ENCODE measurements at places on chromosomes 12 and 14.

GRCh38 chr12:46460682-46461210, 88.2 kb upstream of the SLC38A2 start:
- no peak for DNase-seq

GRCh38 chr12:12010277-12011039, 60.3 kb upstream of the BCL2L14 start:
- peak; percentile 44 for DNase-seq

DNA sequence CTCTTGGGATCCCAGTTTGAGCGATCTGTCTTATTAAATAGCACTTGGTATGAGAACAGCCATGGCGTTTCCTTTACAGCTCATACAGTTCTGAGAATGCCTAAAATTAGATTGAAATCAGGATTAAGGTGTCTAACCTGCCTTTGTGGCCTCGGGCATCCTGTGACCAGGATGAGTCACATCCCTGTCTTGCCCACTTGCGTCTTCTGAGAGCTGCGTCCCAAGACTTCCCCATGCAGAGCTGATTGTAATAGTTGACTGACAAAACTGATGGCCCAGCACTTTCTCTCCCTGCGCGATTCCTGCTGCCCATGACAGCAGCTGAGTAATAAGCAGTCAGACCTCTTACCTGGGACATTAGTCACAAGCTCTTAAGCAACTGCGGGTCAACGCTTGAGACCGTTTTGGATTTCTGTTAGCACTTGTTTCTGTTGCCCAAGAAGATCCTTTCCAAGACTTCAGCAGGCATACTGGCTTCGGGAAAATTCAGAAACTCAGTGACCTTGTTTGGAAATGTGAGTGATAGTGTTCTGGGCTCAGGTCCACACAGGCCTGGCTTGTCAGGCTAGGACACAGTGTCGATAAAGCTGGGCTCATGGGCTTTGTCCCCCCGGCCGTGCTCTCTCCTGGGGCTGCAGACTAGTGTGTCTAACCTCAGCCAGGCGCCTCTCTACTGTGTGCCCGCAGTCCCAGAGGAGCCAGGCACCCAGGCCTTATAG, 169.9 kb upstream of the HIF1A start:
- peak; percentile 31 for DNase-seq

DNA sequence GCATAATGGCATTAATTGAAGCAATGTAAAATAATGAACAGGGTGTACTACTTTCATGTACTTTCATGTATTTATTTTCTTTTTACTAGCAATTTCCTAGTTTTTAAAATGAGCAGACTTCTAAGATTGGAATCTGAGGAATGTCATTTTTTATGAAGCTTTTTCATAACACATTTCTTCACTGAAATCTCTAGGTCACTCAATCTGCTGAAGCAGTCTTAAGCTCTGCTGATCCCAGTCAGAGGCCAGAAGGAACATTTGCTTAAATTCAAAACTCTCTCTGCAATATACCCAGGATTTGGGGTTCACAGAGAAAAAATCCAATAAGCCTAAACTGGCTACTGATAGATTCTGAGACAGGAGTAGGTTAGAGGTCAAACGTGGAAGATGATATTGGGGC, 73.6 kb upstream of the CNTN1 start:
- no peak for DNase-seq

DNA sequence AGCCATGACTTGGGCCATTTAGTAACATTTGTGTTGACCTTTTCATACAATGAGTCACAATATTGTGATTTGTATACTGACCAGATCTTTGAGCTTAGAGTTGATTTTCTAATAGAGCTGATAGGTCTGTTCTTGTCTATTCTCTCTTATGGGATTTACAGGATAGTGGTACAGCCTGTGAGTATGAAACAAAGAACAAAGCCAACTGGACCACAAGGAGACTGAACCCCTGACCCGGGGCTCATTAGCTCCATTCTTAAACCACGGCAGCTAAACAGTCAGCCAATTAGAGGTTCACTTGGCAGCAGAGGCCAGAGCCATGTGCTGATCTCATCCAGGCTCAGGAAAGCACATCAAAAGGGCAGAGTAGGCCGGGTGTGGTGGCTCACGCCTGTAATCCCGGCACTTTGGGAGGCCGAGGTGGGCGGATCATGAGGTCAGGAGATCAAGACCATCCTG, 59.1 kb upstream of the GNPNAT1 start:
- DNase-seq = no peak

DNA sequence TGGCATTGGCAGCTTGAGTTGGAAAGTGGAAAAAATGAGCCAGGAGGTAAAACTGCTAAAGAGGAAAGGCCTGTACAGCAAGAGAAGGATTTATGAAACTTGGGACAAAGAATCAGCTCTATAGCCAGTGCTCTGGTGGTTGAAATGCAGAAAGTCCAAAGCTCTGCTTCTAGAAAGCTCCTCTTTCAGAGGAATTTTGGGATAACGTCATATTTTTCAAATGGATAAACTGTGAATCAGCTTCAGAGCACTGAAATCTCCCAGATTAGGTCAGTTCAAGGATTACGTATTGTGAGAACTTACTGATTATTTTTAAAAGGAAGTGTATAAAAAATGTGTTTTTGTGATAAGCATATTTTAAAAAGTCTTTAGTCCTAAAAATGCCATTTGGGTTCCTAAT, 203.1 kb upstream of the CNOT2 start:
- no peak for DNase-seq
